ENCODE measurements at places on chromosomes 3 and 15.

DNA sequence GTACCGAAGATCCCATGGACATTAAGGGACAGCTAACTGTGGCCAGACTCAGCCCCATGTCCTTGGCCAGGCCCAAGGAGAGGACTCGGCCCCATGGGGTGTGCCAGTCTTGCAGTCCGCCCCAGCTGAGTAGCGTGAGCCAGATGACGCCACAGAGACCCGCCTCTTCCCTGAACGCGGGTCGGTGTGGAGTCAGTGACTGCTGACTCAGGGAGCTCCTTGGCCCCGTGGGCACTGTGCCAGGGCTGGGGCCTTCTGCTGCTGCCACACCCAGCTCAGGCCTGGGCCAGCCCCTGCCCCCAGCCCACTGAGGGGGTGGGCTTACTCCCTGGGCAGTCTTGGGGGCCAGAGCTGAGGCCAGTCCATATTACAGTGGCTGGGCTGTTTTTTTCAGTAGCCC is 52.8 kb downstream of the PLXNA1 start:
- H3K4me3 ChIP-seq: no peak overlapping the region
- H3K36me3 ChIP-seq: peaks cover 44% of the 10 kb centered on the region
- no peak overlapping the region for H3K27ac ChIP-seq
- peak; percentile 78 for ATAC-seq

DNA sequence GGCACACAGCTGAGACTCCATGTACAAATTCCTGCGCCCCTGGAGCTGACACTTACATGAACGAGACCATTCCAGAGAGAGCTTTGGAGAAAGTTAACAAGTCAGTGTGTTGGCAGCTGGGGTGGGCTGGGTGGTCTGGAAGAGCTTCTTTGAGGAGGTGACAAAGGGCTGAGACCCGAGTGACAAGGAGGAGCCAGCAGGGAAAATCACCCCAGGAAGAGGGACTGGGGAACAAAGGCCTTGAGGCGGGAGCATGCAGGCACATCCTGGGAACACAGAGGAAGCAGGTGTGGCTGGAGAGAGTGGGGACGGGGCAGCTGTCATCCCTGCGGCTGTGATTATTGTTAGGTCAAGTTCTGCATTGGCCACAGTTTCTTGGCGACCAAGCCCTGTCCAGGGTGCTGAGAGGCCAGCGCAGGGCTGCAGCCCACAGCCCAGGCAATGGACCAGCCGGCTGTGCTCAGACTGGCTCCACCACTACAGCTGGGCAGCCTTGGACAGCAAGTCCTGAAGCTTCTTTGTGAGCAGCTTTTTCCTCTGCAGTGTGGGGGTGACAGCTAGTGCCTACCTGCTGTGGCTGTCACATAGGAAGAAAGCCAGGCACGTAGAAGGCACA is 34.2 kb upstream of the PRR23E start:
- H3K4me3 ChIP-seq: no peak overlapping the region
- H3K4me1 ChIP-seq: no peaks in the 10 kb centered on the region
- H3K27ac ChIP-seq: no peak overlapping the region
- H3K27me3 ChIP-seq: peaks cover 64% of the 10 kb centered on the region
- no peak for ATAC-seq
- H3K36me3 ChIP-seq: no peaks in the 10 kb centered on the region

GRCh38 chr3:108013141-108014055 is 77.4 kb downstream of the CD47 start:
- no peaks in the 10 kb centered on the region for H3K4me1 ChIP-seq
- no peak overlapping the region for H3K27ac ChIP-seq
- ATAC-seq: no peak
- no peak overlapping the region for H3K4me3 ChIP-seq

GRCh38 chr3:192186498-192186897 is 540.8 kb downstream of the FGF12 start:
- no peaks in the 10 kb centered on the region for H3K36me3 ChIP-seq
- ATAC-seq: no peak
- no peak overlapping the region for H3K4me3 ChIP-seq

- peaks cover 22% of the 10 kb centered on the region for H3K4me1 ChIP-seq
- ATAC-seq: peak; percentile 72
- H3K27ac ChIP-seq: no peak overlapping the region
- H3K4me3 ChIP-seq: no peak overlapping the region
Measured at GRCh38 chr15:57427367-57427821, 51.1 kb downstream of the CGNL1 start.

DNA sequence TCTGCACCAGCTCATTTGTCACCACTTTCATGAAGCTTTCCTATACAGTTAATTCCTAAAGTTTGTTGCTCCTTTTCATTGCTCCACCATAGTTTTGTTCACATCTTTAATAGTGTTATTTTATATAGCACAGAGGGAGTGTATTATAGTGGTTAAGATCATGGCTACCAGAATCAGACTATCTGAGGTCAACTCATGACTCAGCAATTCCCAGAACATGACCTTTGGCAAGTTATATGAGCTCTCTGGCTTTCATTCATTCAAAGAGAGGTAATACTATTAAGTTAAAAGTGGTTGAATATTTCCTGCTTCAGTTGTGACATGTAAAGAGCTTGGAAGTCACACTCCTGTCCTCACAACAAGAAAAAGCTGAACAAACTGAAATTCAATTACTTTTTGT is 1073.5 kb downstream of the NAALADL2 start:
- ATAC-seq: no peak
- H3K4me3 ChIP-seq: no peak overlapping the region
- no peaks in the 10 kb centered on the region for H3K36me3 ChIP-seq
- no peaks in the 10 kb centered on the region for H3K27me3 ChIP-seq

- no peak overlapping the region for H3K4me3 ChIP-seq
- H3K27ac ChIP-seq: no peak overlapping the region
- H3K36me3 ChIP-seq: no peaks in the 10 kb centered on the region
- H3K27me3 ChIP-seq: no peaks in the 10 kb centered on the region
Measured at GRCh38 chr15:32967521-32967920, 227.0 kb downstream of the FMN1 start.

DNA sequence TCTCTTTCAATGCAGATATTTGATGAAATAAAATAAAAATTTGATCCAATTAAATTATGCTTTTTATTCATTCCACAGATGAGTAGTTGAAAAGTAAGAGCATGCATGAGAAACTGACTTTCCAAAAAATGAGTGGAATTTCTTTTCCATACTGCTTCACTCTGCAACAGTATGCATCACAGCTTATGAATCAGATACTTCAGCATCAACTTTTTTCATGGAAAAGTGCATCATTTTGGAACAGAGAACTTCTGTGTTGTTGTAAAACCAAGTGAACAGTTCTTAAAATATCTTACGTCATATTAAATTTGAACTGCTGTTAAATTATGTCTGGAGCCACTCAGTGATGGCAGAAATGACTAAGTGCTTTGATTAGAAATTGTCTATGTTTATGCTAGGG is 16.7 kb upstream of the SLC7A14 start:
- H3K27ac ChIP-seq: no peak overlapping the region
- no peak for ATAC-seq
- H3K4me3 ChIP-seq: no peak overlapping the region
- H3K4me1 ChIP-seq: no peaks in the 10 kb centered on the region

- peak overlapping the region; percentile 16 for H3K4me3 ChIP-seq
- no peaks in the 10 kb centered on the region for H3K36me3 ChIP-seq
- peak; percentile 57 for ATAC-seq
- H3K27ac ChIP-seq: peak overlapping the region; percentile 52
Measured at GRCh38 chr3:178966299-178967176, 105.1 kb downstream of the ZMAT3 start.

- no peak overlapping the region for H3K27ac ChIP-seq
- no peaks in the 10 kb centered on the region for H3K27me3 ChIP-seq
- H3K4me3 ChIP-seq: no peak overlapping the region
- H3K36me3 ChIP-seq: no peaks in the 10 kb centered on the region
Measured at GRCh38 chr15:59340325-59340724, 32.3 kb downstream of the MYO1E start.

DNA sequence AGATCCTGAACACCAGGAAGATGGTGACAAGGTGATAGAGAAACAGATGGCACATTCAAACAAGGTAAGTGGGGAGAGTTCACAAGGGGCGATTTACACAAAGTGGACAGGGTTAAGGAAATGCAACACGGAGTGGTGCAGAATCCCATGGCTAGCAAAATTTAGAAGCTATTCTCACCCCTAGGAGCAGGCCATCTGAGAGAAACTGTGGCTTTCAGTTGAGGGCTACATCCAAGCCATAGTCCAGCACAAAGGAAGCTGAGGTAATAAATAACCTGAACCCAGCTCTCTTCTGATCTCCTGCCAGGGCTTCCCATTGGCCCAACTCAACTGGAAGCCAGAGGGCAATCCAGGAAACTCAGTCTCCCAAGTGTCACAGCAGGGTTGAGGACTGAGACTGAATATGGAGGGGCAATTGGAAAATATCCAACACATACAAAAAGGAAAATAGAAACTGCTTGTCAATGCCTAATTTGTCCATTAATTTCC is 1.2 kb upstream of the ZNF445 start:
- ATAC-seq: no peak
- H3K27me3 ChIP-seq: no peaks in the 10 kb centered on the region
- H3K4me3 ChIP-seq: no peak overlapping the region
- no peak overlapping the region for H3K27ac ChIP-seq
- peaks cover 3% of the 10 kb centered on the region for H3K4me1 ChIP-seq

- ATAC-seq: no peak
- peaks cover 29% of the 10 kb centered on the region for H3K4me1 ChIP-seq
- no peaks in the 10 kb centered on the region for H3K36me3 ChIP-seq
- H3K27ac ChIP-seq: no peak overlapping the region
- peaks cover 67% of the 10 kb centered on the region for H3K27me3 ChIP-seq
Measured at GRCh38 chr3:8767667-8768363, 1.6 kb downstream of the OXTR start.

DNA sequence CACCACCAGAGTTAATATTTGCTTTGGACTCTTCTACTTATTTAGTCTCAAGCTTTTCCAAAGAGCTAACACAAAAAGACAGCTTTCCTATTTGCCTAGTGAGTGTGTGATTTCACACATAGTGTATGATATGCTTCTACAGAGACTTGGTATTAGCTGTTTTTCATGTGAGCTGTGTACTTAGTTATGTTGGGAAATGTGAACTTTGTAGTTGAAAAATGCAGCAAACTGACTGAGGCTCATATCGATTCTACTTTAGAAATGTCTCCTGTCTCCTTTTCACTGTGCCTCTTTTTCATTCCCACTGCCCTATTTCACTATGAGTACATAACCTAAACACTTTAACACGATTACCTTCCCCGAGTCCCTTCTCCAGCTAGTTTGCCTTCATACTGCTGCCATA is 136.5 kb downstream of the ALCAM start:
- H3K27ac ChIP-seq: no peak overlapping the region
- H3K4me1 ChIP-seq: no peaks in the 10 kb centered on the region
- no peak overlapping the region for H3K4me3 ChIP-seq
- no peaks in the 10 kb centered on the region for H3K36me3 ChIP-seq
- ATAC-seq: no peak
- H3K27me3 ChIP-seq: no peaks in the 10 kb centered on the region

DNA sequence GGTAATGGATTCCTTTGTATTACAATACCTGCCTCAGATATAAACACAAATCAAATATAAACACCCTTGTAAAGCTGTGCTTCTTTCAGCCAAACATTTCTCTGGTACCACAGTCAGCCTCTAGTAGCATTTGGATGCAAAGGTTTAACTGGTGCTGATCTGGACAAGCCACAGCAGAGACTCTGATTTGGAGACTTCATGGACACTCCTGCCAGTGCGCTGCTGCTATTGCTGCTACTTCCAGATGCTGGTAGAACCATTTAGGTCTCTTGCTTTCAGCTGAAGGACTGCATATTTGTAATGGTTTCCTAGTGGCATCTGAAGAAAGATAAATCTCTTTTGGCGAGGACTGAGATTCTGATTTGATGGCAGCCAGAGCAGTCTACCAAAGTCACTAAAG is 36.9 kb downstream of the NCK1 start:
- no peaks in the 10 kb centered on the region for H3K27me3 ChIP-seq
- H3K4me1 ChIP-seq: peaks cover 38% of the 10 kb centered on the region
- H3K27ac ChIP-seq: peak overlapping the region; percentile 28
- H3K36me3 ChIP-seq: peaks cover 7% of the 10 kb centered on the region
- ATAC-seq: no peak
- no peak overlapping the region for H3K4me3 ChIP-seq

- no peak for ATAC-seq
- no peaks in the 10 kb centered on the region for H3K36me3 ChIP-seq
- H3K4me1 ChIP-seq: no peaks in the 10 kb centered on the region
- no peak overlapping the region for H3K27ac ChIP-seq
- H3K4me3 ChIP-seq: no peak overlapping the region
- H3K27me3 ChIP-seq: peaks cover 5% of the 10 kb centered on the region
Measured at GRCh38 chr3:194121891-194122631, 13.9 kb upstream of the HES1 start.

- peaks cover 6% of the 10 kb centered on the region for H3K27me3 ChIP-seq
- no peaks in the 10 kb centered on the region for H3K36me3 ChIP-seq
- no peaks in the 10 kb centered on the region for H3K4me1 ChIP-seq
- H3K27ac ChIP-seq: no peak overlapping the region
Measured at GRCh38 chr3:195021692-195022091, 249.3 kb downstream of the XXYLT1 start.

DNA sequence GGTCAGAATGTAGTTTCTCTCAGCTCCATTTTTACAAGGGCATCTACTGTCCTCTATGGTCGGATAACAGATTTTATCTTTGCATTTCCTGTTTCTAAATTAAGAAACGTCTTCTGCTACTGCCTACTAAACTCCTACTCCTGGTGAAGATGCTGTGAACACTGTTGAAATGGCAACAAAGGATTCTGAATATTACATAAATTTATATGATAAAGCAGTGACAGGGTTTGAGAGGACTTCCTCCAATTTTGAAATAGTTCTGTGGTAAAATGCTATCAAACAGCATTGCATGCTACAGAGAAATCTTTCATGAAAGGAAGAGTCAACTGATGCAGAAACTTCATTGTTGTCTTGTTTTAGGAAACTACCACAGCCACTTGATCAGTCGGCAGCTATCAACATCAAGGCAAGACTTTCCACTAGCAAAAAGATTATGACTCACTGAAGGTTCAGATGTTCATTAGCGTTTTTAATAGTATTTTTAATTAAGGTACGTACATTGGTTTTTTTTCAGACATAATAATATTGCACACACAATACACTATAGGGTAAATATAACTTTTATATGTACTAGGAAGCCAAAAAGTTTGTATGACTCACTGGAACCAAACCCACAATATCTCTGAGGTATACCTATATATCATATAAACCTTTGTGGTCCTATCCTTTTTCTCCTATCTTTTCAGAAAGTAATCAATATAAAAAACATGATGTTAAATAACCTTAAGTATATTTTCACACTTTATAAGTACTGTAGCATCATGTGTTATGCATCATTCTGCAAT is 156.1 kb downstream of the STAG1 start:
- H3K27me3 ChIP-seq: no peaks in the 10 kb centered on the region
- no peak overlapping the region for H3K4me3 ChIP-seq
- no peak overlapping the region for H3K27ac ChIP-seq
- H3K36me3 ChIP-seq: no peaks in the 10 kb centered on the region

All from gastroesophageal sphincter (tissue), 4 donors.